ENCODE measurements at places on chromosomes 4 and X.

GRCh38 chr4:95572304-95572991, 23.7 kb upstream of the UNC5C start:
- DNase-seq: no peak

GRCh38 chr4:108626056-108626455, 5.7 kb downstream of the RPL34 start:
- no peak for DNase-seq

GRCh38 chrX:29024871-29025270, 437.6 kb downstream of the IL1RAPL1 start:
- DNase-seq: no peak

DNA sequence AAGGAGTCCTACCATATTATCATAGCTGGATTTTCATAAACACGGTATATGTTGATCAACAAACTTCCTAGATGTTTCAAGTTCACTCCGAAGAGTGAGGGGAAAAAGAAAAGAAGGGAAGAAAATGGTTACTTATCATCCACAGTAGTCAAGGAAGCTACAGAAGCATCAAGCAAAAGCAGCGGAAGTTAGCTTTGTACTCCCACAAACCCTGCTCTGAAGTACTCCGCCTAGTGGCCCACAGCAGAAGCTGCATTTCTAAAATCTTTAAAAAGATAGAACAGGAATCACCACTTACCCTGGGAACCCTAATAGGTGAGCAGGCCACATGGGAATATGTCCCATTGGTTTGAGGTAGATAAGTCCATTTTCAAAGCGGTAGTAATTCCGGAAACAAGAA, 28.5 kb upstream of the FRG1 start:
- DNase-seq: no peak

DNA sequence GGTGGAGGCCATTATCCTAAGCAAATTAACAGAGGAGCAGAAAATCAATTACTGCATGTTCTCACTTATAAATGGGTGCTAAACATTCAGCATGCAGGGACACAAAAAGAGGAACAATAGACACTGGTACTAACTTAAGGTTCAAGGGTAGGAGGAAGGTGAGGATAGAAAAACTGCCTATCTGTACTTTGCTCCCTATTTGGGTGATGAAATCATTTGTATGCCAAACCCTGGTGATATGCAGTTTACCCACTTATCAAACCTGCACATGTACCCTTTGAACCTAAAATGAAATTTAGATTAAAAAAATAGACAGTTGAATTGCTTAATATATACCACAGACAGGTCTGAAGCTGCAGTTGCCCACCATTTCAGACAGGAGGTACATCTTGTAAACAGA, 143.3 kb upstream of the KLHL4 start:
- DNase-seq: no peak

- no peak for DNase-seq
Observed at GRCh38 chr4:83388313-83388676, 53.6 kb upstream of the HPSE start.

GRCh38 chrX:39972340-39972739, 125.4 kb downstream of the BCOR start:
- DNase-seq: no peak

DNA sequence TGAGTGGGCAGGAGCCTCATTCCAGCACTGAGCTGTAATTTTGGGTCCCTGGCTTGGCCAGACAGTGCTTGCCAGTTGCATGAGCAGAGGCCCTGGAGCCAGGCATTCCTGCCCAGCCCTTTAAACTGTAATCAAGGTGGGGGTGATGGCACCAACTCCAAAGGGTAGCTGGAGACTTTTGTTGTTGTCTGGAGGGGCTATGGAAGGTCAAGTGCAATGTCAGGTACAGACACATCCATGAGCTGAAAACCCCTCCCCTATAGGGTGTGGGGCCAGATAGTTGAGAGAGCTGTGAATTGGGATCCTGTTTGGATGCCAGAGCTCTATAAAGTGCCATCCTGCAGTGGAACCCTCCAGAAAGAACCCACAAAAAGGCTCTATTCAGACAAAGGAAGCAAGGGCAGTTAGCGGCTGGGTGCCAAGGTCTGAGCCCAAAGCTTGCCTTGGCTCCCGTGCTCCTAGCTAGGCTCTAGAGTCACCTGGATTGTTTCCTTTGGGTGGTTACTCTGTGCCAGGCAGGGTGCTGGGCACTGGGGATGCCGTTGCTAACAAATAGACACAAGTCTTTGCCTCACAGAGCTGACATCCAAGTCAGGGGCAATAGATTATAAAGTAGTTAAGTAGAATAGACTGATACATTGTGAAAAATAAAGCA, 163.0 kb downstream of the EFNB1 start:
- DNase-seq: no peak

DNA sequence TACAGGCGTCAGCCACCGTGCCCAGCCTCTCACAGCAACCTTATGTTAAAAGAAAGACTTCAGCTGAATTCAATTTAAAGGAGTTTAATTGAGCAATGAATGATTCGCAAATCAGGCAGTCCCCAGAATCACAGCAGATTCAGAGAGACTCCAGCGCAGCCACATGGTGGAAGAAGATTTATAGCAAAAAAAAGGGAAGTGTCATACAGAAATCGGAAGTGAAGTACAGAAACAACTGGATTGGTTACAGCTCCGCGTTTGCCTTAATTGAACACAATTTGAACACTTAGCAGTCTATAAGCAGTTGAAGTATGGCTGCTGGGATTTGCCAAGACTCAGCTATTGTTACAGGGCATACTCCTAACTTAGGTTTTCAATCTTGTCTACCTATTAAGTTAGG, 19.8 kb downstream of the CENPVL3 start:
- DNase-seq: no peak

GRCh38 chr4:187183346-187183745, 459.7 kb upstream of the FAT1 start:
- no peak for DNase-seq

DNA sequence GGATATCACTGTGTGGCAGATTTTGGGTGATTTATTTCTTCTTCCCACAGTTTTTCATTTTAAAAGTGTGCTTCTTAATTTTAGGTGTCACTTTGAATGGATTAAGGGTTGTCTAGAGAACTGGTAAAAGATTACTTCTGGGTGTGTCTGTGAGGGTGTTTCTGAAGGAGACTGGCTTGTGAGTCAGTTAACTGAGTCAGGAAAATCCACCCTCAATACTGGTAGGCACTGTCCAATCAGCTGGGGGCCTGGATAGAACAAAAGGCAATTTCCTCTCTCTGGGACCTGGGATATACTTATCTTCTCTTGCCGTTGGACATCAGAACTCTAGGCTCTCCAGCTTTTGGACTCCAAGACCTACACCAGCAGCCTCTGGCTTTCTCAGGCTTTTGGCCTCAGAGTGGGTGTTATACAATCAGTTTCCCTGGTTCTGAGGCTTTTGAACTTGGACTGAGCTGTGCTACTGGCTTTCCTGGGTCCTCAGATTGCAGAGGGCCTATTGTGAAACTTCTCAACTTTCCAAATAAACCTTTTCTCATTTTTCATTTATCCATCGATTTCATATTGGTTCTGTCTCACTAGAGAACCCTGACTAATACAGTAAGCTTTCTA, 413.1 kb downstream of the GBA3 start:
- no peak for DNase-seq

GRCh38 chr4:30094887-30095286, 625.3 kb upstream of the PCDH7 start:
- DNase-seq: no peak

GRCh38 chr4:140244328-140244727, 90.3 kb upstream of the MAML3 start:
- DNase-seq: no peak

DNA sequence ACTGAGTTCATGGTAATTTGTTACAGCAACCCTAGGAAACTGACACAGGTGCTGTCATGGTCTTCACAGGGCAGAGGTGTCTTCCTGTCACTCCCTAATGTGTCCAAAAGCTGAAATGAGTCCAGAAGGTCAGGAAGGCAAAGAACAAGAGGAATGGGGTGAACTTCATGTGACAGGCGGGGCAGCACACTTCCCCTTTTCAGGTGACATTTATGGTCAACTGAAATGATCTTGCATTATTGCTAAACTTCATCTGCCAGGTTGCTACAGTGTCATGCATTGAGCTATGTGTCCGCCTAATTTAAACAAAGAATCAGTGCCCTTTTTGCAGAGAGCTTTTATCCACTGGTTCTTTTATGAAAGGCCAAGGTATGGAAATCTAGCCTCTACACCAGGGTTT, 15.9 kb upstream of the CCDC149 start:
- no peak for DNase-seq

- no peak for DNase-seq
Observed at GRCh38 chr4:183264614-183265013, 55.5 kb downstream of the CLDN22 start.

DNA sequence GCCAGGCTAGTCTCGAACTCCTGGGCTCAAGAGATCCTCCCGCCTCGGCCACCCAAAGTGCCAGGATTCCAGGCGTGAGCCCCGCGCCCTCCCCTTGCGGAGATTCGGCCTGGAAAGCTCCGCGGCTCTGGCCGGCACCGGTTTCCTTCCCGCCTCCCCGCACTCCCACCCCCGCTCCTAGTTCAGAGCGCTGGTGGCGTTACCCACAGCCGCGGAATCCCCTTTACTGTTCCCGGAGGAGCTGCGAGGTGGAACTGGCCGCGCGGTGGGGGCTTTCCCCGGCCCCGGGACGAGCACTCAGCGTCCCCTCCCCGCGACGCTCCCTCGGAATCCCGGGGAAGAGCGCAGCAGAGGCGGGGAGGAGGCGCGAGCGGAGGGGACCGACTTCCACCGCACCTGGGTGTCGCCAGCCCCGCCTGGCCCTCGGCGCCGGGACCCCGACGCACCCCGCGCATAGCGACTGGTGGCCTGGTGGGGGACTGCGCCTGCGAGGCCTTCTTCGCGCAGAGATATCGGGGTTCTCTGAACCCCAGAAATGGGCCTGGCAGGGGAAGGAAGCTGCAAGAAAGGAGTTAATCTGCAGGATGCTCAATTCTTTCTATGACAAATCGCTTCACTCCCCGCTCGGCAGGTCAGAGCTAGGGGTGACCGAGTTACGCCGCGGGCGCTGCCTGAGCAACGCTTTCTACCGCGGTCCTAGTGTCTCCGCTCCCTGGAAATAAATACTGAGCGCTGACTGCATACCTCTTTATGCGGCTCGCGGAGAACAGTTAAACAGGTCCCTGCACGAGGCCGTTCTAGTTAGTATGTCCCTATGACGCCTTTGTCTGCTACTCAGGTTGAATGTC, 14.6 kb upstream of the SLC25A4 start:
- DNase-seq: no peak

All from forelimb muscle (tissue), 1 donor.